ENCODE measurements at places on chromosomes 6 and 20.

- DNase-seq: no peak
These were observed 60.9 kb upstream of the FABP7 start for GRCh38 chr6:122718616-122719015.

GRCh38 chr20:51510936-51511605 is 31.4 kb downstream of the NFATC2 start:
- no peak for DNase-seq

DNA sequence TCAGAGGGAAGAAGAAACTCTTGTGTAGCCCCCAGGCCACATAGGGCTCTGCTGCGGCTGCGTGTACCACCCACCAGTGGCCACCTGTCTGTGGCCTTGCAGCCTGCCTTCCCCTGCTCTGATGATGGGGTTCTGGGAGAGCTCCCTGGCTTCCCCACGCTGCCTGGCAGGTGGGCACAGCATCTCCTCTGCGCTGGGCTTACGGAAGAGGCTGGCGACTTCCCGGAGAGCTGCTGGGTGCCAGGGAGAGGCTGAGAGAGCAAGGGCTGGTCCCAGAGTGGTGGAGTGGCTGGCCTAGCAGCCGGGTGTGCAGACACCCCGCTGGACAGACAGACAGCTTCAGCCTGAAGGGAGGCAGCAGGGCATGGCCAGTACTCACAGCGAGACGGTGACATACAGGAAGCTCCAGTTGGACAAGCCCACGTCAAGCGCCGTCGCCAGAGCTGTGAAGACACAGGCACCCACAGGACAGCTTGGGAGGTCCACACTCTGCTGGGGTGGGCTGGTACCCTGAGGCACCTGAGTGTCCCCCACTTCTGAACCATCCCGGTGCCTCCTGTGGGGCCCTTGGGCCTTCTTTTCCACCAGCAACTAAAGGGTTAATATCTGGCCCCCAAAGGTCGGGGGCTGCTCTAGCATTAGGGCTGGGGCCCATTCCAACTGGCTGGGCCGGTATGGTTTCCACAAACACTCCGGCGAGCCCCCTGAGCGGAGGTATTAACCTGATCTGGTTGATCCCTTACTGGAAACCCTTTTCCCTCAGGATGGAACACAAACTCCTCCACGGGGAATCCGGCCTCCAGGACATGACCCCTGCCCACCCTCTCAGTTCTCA is 48.1 kb upstream of the CDH22 start:
- no peak for DNase-seq

GRCh38 chr6:26502626-26503025 is 2.5 kb downstream of the BTN1A1 start:
- DNase-seq: no peak

Data from activated CD4-positive, alpha-beta T cell treated with anti-CD3 and anti-CD28 coated beads, Interleukin-2, amount 50 U/mL, for 1 hour (primary cell).